Psoas muscle (tissue), 8 donors: ENCODE measurements at places on chromosomes 3 and 15. TPM values are rescaled to one million over a fixed set of nuclear protein-coding genes. Genes with fewer than 3 reads are reported as not detected.

The FEZF2 gene
- not detected for total RNA-seq

The MINAR1 gene
- not detected for total RNA-seq

The CYP1A2 gene
- total RNA-seq = not detected

The P2RY1 gene
- total RNA-seq = 0.69 TPM

The KCNAB1 gene
- 3.1 TPM for total RNA-seq

The TRIM59 gene
- 0.24 TPM for total RNA-seq

The CACNA1D gene
- 0.82 TPM for total RNA-seq

The APOD gene
- 342 TPM for total RNA-seq
